Hepatic stellate cell (primary cell): ENCODE measurements at places on chromosomes 7 and 10.

DNA sequence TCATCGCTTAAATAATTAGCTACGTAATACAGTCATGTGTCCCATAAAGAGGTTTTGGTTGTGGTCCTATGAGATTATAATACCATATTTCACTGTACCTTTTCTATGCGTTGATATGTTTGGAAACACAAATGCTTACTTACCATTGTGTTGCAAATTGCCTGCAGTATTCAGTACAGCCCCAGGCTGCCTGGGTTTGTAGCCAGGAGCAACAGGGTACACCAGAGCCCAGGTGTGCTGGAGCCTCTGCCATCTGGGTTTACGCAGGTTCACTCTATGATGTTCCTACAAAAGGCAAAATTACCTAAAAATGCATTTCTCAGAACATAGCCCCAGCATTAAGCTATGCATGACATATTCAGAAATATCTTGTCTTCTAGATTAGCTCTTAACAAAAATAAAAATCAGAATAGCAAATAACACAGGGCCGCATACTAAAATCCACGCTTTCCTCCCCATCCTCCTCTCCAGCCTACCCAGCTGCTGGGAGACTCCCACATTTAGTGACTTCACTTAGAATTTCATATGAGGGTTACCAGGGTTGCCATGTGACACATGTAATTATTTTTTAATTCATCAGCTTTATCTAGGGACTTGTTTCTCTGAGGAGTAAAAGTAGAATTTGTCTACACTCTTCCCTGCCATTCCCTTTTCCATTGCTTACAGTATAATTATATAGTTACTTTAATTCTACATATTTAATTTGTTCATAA lies 559.0 kb upstream of the ADARB2 start:
- no peak for DNase-seq

- DNase-seq = peak; percentile 33
These were observed 334 bp downstream of the ZNF800 start for GRCh38 chr7:127392182-127392565.

GRCh38 chr10:12589791-12590190 lies 240.4 kb downstream of the CAMK1D start:
- no peak for DNase-seq

GRCh38 chr7:74083117-74083876 lies at the start of gene LIMK1:
TSS of gene LIMK1 (plus strand) at chr7:74083804. CDS start at chr7:74083991, 187 bp downstream.
- DNase-seq = peak; percentile 92

- no peak for DNase-seq
These were observed 323.8 kb downstream of the DPP6 start for GRCh38 chr7:154375956-154376355.

DNA sequence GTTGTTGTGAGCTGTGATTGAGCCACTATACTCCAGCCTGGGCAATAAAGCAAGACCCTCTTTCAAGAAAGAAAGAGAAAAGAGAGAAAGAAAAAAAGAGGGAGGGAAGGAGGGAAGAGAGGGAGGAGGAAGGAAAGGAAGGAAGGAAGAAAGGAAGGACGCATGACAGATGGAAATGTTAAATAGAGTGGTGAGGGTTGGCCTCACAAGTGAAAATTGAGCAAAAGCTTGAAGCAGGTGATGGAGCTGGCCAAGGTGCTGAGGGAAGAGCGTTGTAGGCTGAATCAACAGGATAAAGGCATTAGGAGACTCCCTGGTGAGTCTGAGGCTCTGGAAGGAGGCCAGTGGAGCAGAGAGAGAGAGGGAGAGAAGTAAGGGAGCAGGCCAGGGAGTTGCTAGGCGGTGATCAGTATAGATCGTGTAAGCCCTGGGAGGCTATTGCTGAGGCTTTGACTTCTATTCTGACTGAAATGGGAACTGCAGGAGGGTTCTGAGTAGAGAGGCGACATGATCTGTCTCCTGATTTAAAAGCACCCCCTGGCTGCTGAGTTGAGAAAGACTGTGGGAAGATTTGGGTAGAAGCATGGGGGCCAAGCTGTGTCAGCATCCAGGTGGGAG lies 26.5 kb upstream of the TMEM248 start:
- no peak for DNase-seq

DNA sequence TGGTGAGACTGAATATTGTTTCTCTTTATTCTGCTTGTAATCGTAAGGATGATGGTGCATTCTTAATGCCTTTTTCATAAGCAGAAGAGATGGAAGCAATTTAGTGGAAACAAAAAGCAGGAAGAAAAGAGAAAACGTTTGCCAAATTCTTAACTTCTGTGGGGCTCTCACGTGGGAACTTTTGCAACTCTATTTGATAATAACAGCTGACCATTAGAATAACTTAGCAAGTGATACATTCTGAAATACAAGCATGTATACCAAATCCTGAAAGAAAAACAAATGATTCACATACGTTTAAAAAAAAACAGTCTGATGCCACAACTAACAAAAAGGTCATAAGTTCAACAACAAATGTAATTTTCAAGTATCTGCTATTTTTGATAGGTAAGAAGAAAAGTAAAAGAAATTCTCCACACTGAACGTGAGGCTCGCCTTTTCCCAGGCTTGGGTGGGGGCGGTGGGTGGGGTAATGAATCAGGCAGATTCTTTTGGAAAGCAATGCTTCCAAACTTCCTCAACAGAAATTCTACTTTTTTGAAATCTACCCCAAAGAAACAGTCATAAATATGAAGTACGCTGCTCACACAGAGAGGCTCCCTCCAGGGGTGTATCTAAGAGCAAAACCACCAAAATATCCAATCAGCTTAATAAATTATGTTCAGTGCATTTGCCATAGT lies 446.2 kb upstream of the MGMT start:
- no peak for DNase-seq

DNA sequence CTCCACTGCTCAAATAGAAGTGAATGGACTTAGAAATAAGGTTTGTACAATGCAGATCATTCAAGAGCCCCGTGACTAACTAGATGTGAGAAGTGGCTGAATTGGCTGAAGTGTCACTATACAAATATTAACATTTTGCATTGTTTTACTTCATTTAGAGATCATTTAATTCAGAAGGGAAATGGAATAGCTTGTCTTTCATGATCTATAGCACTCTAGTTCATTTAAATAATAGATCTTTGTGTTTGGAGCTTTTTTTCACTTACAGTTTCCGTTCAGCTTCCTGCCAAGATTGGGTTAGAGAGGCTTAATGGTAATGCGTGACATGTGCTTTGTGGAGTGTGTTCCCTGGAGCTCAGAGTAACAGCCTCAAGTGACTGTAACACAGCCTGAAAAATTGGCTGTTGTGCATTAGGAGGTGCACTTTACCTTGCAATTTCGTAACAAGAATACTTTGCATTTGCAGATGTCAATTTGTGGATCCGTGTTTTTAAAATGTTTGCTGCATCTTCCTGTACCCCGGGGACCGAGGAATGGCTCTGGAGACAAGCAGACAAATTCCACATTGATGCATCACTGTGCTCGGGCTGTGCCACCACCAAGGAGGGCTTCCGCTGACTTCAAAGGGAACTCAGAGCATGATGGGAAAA lies 170.3 kb downstream of the NRP1 start:
- peak; percentile 22 for DNase-seq

DNA sequence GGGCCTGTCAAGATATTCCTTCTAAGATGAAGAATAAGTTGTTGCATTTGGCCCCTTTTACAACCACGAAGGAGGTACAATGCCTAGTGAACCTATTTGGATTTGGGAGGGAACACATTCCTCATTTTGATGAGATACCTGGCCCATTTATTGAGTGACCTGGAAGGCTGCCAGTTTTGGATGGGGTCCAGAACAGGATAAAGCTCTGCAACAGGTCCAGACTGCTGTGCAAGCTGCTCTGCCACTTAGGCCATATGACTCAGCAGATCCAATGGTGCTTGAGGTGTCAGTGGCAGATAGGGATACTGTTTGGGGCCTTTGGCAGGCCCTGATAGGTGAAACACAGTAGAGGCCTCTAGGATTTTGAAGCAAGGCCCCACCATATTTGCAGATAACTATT lies 704.6 kb downstream of the CCSER2 start:
- DNase-seq = no peak

DNA sequence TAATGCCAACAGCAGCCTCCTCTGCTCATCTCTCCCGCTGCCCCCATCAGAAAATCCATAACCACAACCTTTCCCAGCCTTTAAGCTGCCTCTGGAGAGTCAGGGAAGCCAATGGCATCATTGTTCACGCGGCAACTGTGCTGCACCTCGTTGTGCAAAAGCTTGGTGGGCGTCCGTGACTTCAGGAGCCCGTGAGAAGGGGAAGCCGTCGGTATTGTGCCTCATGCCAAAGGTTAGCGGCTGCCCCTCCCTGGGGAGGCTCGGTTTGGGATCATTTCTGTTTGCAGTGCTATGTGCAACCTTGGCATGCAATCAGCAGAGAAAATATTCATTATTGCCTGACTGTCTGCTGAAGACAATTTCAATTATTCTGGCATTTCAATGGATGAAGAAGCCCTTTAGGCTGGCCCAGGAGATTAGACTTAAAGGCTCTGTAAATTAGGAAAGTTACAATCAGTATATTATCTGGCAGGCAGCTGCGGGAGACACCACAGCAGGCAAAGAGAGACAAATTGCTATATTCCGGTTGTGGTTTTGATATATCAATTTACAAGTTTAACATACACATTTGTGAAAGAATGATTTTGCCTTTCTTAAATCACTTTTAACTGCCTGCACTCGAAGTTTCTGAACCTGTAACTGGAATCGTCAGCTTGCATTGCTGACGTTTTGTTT lies 244.5 kb downstream of the GATA3 start:
- no peak for DNase-seq

DNA sequence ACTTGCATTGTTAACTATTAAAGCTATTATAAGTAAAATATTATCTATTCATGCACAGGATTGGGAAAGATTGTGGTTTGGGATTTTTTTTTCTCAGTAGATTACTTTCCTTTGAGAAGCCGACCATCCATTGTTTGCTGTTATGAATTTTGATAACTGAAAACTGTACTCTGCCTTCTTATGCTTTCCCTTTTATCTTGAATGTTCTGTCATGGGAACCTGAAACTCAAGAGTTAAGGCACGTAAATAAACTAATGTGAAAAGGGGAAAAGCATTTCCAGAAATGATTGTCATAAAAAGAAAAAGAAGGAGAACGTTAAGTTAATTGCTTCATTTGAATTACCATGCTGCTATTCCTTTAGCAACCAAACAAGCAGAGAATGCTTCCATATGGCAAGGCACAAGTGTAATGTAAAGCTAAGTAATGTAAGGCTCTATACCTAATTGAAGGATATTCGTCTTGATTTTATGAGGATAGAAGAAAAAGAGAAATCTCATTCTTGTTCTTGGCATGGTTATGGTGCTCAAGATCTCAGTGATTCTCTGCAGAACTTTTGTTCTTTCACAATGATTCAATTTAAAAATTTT lies 370.8 kb downstream of the AUTS2 start:
- no peak for DNase-seq

GRCh38 chr7:108455998-108456677 lies at the start of gene NRCAM:
TSS of gene NRCAM (minus strand) at chr7:108456436. CDS start at chr7:108240064, 216,372 bp downstream.
- DNase-seq = peak; percentile 20

DNA sequence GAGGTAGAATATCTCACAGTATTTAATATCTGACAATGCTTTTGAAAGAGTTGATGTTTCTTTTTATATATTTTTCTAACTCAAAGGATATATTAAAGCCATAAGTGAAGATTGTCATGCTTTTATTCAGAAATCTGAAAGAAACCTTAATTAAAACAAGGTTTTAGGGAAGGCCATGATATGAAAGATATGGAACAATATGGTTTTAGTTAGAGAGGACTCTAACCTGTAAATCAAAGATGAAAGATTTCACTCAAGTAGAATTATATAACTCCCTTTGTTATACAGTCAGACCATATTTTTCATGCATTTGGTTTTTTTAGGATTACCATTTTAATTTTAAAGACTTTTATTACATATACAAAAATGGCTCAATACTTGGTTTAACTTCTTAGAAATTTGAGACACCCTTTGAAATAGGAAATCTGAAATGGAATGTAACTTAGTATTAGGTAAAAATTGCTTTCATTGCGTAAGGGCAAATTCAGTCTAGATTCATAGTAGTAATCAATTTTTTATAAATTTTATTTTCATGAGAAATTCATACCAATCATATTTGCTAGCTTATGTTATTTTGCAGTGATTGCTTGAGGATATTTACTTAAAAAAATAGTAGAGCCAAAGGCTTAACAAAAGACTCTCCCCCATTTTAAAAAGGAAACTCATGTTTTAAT lies 119.8 kb downstream of the TWIST1 start:
- no peak for DNase-seq

DNA sequence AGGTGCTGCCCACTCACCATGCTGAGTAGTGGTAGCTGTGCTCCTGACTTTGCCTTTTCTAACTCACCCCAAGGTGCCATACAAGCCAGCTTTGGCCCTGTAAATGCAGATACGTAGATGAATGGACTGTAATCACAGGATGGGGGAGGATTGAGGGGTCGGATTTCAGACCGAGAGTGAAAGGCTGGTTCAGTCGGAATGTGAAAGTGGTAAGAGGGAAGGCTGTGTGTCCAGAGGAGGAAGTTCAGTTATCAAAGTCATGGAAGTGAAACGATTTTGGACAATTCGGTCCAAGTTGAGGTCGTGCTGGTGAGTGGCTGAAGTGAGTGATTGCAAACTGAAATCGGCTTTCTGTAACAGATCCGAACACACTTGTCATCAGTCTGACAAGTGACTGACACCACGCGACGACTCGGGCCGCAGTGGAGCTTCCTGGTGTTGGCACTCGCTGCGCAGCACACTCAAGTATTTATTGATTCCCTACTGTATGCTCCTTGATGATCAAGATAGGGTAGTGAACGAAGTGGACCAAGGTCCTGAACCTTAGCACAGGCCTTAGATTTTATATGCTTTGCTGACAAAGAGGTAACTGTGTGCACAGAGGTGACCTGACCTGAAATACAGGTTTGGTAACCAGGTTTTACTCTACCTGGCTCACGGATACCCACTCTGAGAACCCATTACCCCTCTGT lies 10.5 kb downstream of the ZNF282 start:
- DNase-seq = no peak

DNA sequence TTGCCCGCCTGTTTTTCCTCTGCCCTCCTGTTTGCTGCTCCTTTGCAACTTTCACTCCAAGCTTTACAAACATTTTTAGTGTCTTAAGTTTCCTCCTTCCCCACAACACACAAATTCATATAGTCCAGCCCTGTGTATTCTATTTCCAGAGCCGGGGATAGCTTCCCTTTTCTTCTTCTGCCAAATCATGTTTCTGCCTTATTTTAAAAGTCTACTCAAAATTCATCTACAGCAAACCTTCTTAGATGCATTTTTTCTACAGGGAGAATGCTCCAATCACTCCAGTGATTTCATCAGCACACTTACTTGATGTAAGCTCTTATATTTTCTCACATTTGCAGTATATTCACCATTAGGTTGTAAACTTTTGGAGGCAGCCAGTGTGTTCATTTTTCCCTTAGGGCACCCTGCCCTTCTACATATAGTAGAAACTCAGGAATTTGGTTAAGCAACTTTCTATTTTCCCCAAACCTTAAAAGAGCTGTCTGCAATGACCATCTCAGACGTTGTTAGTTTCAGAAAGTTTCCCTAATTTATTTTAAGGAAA lies 12.4 kb upstream of the ACTA2 start:
- no peak for DNase-seq

GRCh38 chr10:129760416-129760815 lies 203.7 kb downstream of the EBF3 start:
- DNase-seq = no peak

DNA sequence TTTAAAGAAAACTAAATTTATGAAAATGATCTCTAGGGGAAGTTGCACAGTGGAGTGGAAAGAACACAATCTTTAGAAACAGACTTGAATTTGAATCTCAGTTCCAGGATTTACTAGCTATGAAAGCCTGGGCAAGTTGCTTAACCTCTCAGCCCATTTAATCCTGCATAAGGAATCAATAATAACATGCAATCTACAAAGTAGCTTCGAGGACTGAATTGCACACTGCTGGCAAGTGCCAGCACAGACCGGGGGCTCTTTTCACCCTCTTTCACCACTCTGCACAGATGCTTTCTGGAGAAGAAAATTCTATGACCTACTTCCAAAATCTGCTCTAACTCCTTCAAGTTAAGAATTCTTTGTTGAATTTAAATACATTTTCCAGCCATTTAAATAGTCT lies 63.4 kb upstream of the ANK3 start:
- DNase-seq = no peak
